Karpas-422 (cell line): ENCODE measurements at places on chromosomes 2 and 18. TPM values are rescaled to one million over a fixed set of nuclear protein-coding genes. Genes with fewer than 3 reads are reported as not detected.

SERPINB13 gene
- total RNA-seq, result not detected in 2 replicates

AQP4 gene
- not detected in 2 replicates for total RNA-seq

ALPP gene
- total RNA-seq, result not detected in 2 replicates

NYAP2 gene
- total RNA-seq, result not detected in 2 replicates

GCKR gene
- not detected in 2 replicates for total RNA-seq

FOXD4L1 gene
- total RNA-seq, result 0.60 and 0.72 TPM in 2 replicates

PRSS56 gene
- not detected in 2 replicates for total RNA-seq

CCDC68 gene
- total RNA-seq, result not detected in 2 replicates

SCN3A gene
- total RNA-seq, result not detected in 2 replicates

LIPT1 gene
- 22.0 and 42.0 TPM in 2 replicates for total RNA-seq

ANKRD30B gene
- not detected in 2 replicates for total RNA-seq

ALK gene
- total RNA-seq, result not detected in 2 replicates

LOXHD1 gene
- not detected in 2 replicates for total RNA-seq

MYOM1 gene
- total RNA-seq, result 0.04 TPM in 1 of 2 replicates, not detected in the other

AAK1 gene
- 5.6 and 6.8 TPM in 2 replicates for total RNA-seq

FOXI3 gene
- total RNA-seq, result not detected in 2 replicates

CHRNG gene
- not detected in 2 replicates for total RNA-seq

SP5 gene
- total RNA-seq, result not detected in 2 replicates

SMYD5 gene
- 35.6 and 48.1 TPM in 2 replicates for total RNA-seq

ZNF519 gene
- total RNA-seq, result 6.5 and 29.0 TPM in 2 replicates

KCNS3 gene
- 1.5 and 2.5 TPM in 2 replicates for total RNA-seq

MSGN1 gene
- not detected in 2 replicates for total RNA-seq

CFAP65 gene
- 0.11 TPM in 1 of 2 replicates, not detected in the other for total RNA-seq

UGT1A8 gene
- 0.18 TPM in 1 of 2 replicates, not detected in the other for total RNA-seq

MTLN gene
- total RNA-seq, result 89.2 and 171 TPM in 2 replicates

MYO7B gene
- 0.94 and 3.0 TPM in 2 replicates for total RNA-seq

POTEE gene
- total RNA-seq, result 1.5 and 1.7 TPM in 2 replicates

MAP3K19 gene
- not detected in 2 replicates for total RNA-seq

XDH gene
- not detected in 2 replicates for total RNA-seq

FSHR gene
- not detected in 2 replicates for total RNA-seq

RFX8 gene
- total RNA-seq, result not detected in 2 replicates

MEIS1 gene
- 32.5 and 35.3 TPM in 2 replicates for total RNA-seq

SPC25 gene
- total RNA-seq, result 5.4 and 17.5 TPM in 2 replicates

CFAP221 gene
- 0.72 TPM in 1 of 2 replicates, not detected in the other for total RNA-seq

SUMO1 gene
- 89.8 and 170 TPM in 2 replicates for total RNA-seq

ASPRV1 gene
- 0.71 and 1.3 TPM in 2 replicates for total RNA-seq

FBXO15 gene
- total RNA-seq, result 0.32 and 0.89 TPM in 2 replicates

ACMSD gene
- not detected in 2 replicates for total RNA-seq

CD226 gene
- total RNA-seq, result 5.1 and 6.4 TPM in 2 replicates

TNFRSF11A gene
- 1.0 and 1.2 TPM in 2 replicates for total RNA-seq

CDK5R2 gene
- 0.61 TPM in 1 of 2 replicates, not detected in the other for total RNA-seq

ANKRD62 gene
- total RNA-seq, result not detected in 2 replicates

C1QL2 gene
- not detected in 2 replicates for total RNA-seq

GALNT5 gene
- not detected in 2 replicates for total RNA-seq

ANKRD29 gene
- total RNA-seq, result not detected in 2 replicates

INHBB gene
- total RNA-seq, result not detected in 2 replicates

RAB1A gene
- total RNA-seq, result 40.1 and 79.1 TPM in 2 replicates

KCNE4 gene
- total RNA-seq, result not detected in 2 replicates

GATA6 gene
- total RNA-seq, result not detected in 2 replicates

PAIP2B gene
- total RNA-seq, result 2.6 and 5.6 TPM in 2 replicates

TUBA4B gene
- not detected in 2 replicates for total RNA-seq

RNU2-63P gene
- not detected in 2 replicates for total RNA-seq
